Mesothelial cell of epicardium (in vitro differentiated cells): ENCODE measurements at places on chromosomes 2 and 18.

DNA sequence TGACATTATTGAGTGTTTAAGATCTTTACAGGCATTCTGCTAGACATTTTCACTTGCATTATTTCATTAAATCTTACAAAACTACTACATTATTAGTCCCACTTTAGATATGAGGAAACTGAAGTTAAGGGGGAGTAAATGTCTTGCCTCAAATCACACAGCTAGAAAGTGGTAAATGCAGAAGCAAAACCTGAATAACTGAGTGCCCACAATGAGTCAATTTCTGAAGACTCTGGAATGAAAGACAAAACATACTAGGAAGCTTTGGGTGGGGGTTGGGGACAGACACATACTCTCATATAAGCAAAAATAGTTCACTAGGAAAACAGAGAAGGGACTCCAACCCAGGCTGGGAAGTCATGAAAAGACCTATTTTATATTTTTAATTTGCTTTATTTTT lies 214.4 kb upstream of the LRATD1 start:
- no peak overlapping the region for H3K27ac ChIP-seq
- no peaks in the 10 kb centered on the region for H3K27me3 ChIP-seq
- H3K36me3 ChIP-seq, result no peaks in the 10 kb centered on the region
- DNase-seq, result no peak

- no peaks in the 10 kb centered on the region for H3K27me3 ChIP-seq
- peaks cover 11% of the 10 kb centered on the region for H3K4me1 ChIP-seq
- no peak overlapping the region for H3K4me3 ChIP-seq
- no peaks in the 10 kb centered on the region for H3K36me3 ChIP-seq
These were observed 5.3 kb downstream of the PROM2 start for GRCh38 chr2:95279435-95280035.

GRCh38 chr18:23263551-23264235 lies 128.4 kb downstream of the CABLES1 start:
- DNase-seq, result no peak
- H3K4me3 ChIP-seq, result no peak overlapping the region
- H3K27me3 ChIP-seq, result no peaks in the 10 kb centered on the region
- peaks cover 24% of the 10 kb centered on the region for H3K4me1 ChIP-seq

- H3K4me1 ChIP-seq, result peaks cover 20% of the 10 kb centered on the region
- no peak overlapping the region for H3K4me3 ChIP-seq
- peaks cover 4% of the 10 kb centered on the region for H3K36me3 ChIP-seq
- no peaks in the 10 kb centered on the region for H3K27me3 ChIP-seq
- no peak overlapping the region for H3K27ac ChIP-seq
These were observed 4.2 kb downstream of the NAPG start for GRCh38 chr18:10530002-10530401.

DNA sequence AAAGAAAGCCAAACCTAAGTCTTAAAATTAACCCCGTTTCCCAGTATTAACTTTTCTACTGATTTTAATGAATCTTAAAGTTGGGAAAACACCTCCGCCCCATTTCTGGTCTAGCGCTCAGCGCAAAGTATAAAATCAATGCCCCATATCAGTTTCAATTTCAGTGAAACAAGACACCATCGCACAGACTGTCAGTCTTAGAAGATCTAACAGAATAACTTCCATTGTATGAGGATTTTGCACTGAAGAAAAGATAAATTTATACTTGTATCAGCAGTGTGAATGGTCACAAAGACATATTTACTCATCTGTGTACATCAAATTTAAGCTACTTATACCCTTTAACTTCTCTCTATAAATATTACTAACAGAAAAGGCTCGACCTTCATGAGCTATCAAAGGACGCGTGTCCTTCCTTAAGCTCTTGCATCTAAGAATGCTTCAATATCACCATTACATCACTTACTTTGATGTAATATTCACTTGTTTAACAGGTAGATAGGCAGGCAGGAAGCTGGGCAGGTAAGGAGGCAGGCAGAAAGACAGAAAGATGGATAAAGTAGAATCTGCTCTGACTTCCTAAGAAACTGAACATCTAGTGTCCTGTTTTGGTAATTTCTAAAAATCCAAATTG lies 183.0 kb downstream of the TCF4 start:
- peaks cover 74% of the 10 kb centered on the region for H3K4me1 ChIP-seq
- DNase-seq, result no peak
- no peaks in the 10 kb centered on the region for H3K36me3 ChIP-seq
- H3K4me3 ChIP-seq, result no peak overlapping the region
- no peaks in the 10 kb centered on the region for H3K27me3 ChIP-seq
- peak overlapping the region; percentile 89 for H3K27ac ChIP-seq

GRCh38 chr2:212117926-212118325 lies 420.7 kb downstream of the ERBB4 start:
- no peaks in the 10 kb centered on the region for H3K36me3 ChIP-seq
- no peaks in the 10 kb centered on the region for H3K27me3 ChIP-seq
- H3K4me3 ChIP-seq, result no peak overlapping the region
- peaks cover 8% of the 10 kb centered on the region for H3K4me1 ChIP-seq
- H3K27ac ChIP-seq, result no peak overlapping the region
- no peak for DNase-seq

- DNase-seq, result no peak
- peaks cover 6% of the 10 kb centered on the region for H3K4me1 ChIP-seq
- H3K4me3 ChIP-seq, result no peak overlapping the region
These were observed 161.9 kb downstream of the KLHL29 start for GRCh38 chr2:23546913-23547312.

DNA sequence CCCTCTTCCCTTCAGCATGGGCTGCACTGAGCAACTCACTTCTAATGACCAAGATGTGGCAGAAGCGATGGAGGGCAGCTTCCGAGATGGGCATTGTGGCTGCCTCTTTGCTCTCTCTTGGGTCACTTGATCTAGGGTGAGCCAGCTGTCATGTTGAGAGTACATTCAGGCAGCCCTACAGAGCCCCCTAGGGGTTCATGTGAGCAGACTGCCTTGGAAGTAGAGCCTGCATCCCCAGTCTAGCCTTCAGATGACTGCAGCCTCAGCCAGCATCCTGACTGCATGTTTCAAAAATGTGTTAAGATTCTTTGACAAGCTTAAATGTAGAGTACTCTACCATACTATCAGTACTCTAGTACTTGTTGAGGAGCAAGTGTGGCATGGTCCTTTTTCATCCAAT lies 143.9 kb downstream of the NCK2 start:
- H3K27ac ChIP-seq, result no peak overlapping the region
- peaks cover 19% of the 10 kb centered on the region for H3K36me3 ChIP-seq
- H3K4me1 ChIP-seq, result peaks cover 17% of the 10 kb centered on the region
- DNase-seq, result no peak
- H3K4me3 ChIP-seq, result no peak overlapping the region
- H3K27me3 ChIP-seq, result no peaks in the 10 kb centered on the region

DNA sequence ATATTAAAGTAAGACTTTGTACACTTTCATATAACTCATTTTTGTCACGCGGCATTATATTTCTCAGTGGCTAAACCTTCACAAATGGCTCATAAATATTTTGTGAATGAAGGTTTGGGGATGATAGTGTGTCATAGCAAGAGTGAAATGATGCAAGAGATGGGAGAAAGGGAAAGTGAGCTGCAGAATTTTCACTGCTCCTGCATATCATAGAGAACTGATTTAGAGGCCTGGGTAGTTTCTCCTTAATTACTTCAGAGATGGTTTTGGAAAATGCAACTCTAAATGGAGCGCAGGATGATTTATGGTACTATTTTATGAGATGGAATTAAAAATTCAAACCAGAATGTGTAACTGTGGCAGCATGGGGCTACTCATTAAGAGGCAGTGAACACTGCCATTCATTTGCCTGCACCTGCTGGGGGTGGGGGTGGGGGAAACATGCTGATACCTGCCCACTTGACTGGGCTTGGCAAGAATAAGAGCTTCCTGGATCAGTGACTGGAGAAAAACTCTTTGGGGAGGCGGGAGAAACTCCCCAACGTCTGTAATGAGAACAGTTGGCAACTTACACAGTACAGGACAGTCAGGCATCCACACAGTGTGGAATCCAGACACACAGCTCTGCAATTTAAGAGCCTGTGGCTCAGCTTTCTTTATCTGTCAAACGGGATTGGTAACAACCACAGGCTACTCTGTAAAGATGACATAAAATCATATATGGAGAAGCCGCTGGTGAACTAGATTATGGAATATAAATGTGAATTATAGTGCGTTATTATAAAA lies 941.9 kb downstream of the SLC4A3 start:
- no peak overlapping the region for H3K4me3 ChIP-seq
- DNase-seq, result no peak

GRCh38 chr2:96815326-96816126 lies 542 bp upstream of the CNNM3 start:
- DNase-seq, result no peak
- peak overlapping the region; percentile 81 for H3K27ac ChIP-seq

GRCh38 chr18:9082711-9083510 lies 19.6 kb upstream of the NDUFV2 start:
- no peak for DNase-seq
- no peak overlapping the region for H3K27ac ChIP-seq
- no peak overlapping the region for H3K4me3 ChIP-seq
- H3K36me3 ChIP-seq, result no peaks in the 10 kb centered on the region
- H3K4me1 ChIP-seq, result no peaks in the 10 kb centered on the region
- H3K27me3 ChIP-seq, result no peaks in the 10 kb centered on the region

DNA sequence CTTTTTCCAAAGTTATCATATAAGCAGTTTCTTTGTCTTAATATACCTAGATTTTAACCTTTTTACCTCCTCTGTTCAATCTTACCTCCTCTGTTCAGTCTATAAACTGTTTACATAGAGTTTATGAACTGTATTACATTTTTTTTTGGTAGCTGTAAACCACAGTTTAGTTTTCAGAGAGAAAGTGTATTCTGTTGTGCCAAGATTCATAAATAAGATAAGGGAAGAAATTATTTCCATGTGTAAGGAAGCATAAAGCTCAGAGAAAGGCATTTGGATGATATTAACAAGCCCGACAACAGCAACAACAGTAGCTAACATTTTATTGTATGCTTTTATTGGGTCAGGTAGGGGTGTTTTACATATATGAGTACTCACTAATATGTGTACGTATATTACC lies 71.2 kb downstream of the ACVR2A start:
- peaks cover 27% of the 10 kb centered on the region for H3K4me1 ChIP-seq
- no peaks in the 10 kb centered on the region for H3K27me3 ChIP-seq
- H3K36me3 ChIP-seq, result peaks cover 19% of the 10 kb centered on the region

- H3K36me3 ChIP-seq, result no peaks in the 10 kb centered on the region
- no peaks in the 10 kb centered on the region for H3K27me3 ChIP-seq
- H3K27ac ChIP-seq, result peak overlapping the region; percentile 58
These were observed 41.6 kb downstream of the LYPD6B start for GRCh38 chr2:149080099-149080498.

- H3K4me3 ChIP-seq, result no peak overlapping the region
- no peaks in the 10 kb centered on the region for H3K36me3 ChIP-seq
- H3K27ac ChIP-seq, result no peak overlapping the region
- peaks cover 20% of the 10 kb centered on the region for H3K27me3 ChIP-seq
- DNase-seq, result no peak
These were observed 257.7 kb upstream of the AGAP1 start for GRCh38 chr2:235235977-235236767.

DNA sequence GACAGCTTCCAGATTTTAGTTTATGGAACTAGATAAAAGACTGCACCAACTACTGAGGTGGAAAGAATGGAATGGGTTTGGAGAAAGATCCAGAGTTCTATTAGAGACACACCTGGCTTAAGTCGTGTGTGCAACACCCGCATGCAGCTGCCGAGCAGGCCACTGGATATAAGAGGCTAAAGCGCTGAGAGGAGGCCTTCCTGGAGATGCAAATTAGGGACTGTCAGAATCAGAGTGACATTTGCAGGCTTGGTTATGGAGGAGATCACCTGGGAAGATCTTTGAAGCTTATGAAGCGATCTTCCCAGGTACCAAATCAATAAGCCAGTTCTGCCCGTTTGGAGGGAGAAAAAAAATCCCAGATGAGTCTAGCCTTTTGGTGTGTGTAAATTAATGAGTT lies 30.4 kb upstream of the KLHL29 start:
- no peak for DNase-seq
- no peaks in the 10 kb centered on the region for H3K27me3 ChIP-seq
- H3K4me1 ChIP-seq, result peaks cover 23% of the 10 kb centered on the region
- no peaks in the 10 kb centered on the region for H3K36me3 ChIP-seq

- DNase-seq, result no peak
- no peak overlapping the region for H3K4me3 ChIP-seq
- peaks cover 32% of the 10 kb centered on the region for H3K27me3 ChIP-seq
- H3K27ac ChIP-seq, result no peak overlapping the region
- peaks cover 15% of the 10 kb centered on the region for H3K4me1 ChIP-seq
These were observed 216.6 kb downstream of the RTP5 start for GRCh38 chr2:242085941-242086621.

DNA sequence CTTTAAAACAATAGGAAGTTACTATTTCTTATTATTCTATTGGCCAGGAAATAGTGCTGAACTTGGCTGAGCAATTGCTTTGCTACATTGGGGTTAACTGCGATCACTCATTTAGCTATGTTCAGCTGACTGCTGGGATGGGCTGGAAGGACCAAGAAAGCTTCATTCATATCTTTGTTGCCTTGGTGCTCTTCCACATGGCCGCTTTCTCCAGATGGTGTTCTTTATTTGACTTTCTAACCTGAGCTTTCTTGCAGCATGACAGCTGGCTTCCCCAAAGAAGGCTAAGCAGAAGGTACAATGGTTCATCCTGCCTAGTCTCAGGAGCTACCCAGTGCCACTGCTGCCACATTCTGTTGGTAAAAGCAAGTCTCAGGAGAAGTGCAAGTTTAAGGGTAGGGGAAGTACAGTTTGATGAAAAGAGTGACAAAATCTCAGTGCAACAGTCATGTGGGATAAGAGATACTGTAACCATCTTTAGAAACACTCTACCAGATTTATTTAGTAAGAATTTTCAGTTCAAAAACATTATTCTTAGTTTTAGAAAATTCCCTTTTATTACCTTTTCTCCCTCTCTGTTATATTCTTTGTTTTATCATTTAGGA lies 180.6 kb upstream of the RBMS1 start:
- DNase-seq, result no peak
- H3K4me1 ChIP-seq, result no peaks in the 10 kb centered on the region
- no peaks in the 10 kb centered on the region for H3K27me3 ChIP-seq
- no peaks in the 10 kb centered on the region for H3K36me3 ChIP-seq

DNA sequence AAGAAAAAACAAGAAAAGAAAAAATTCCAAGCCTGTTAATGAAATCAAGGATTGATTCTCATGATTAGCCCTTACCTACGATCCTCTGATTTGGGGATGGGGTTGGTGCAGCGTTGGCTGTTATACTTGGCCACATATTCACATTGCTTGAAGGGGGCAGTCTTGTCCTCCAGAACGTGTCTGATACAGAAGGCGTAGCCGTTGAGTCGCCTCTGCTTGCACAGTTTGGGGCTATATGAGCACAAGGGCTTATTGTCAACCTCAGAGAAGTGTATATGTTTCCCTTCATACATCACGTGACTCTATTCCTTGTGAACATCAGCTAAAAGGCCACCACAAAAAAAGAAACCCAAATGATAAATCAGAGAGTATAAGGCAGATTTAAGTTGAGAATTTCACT lies 23.2 kb downstream of the INO80D start:
- DNase-seq, result no peak
- peaks cover 3% of the 10 kb centered on the region for H3K4me1 ChIP-seq
- H3K4me3 ChIP-seq, result no peak overlapping the region
- no peak overlapping the region for H3K27ac ChIP-seq
- peaks cover 17% of the 10 kb centered on the region for H3K36me3 ChIP-seq
